ENCODE measurements at places on chromosomes 4 and X. TPM values are rescaled to one million over a fixed set of nuclear protein-coding genes. Genes with fewer than 3 reads are reported as not detected.

RPS6KA6 gene
- total RNA-seq: 0.05 TPM

CRMP1 gene
- 0.30 TPM for total RNA-seq

AFM gene
- not detected for total RNA-seq

TRO gene
- 1.5 TPM for total RNA-seq

ADGRG4 gene
- not detected for total RNA-seq

GRCh38 chrX:72727846-72728245, 13.7 kb upstream of the PHKA1 start:
- no peak overlapping the region for H3K4me3 ChIP-seq
- DNase-seq: no peak
- H3K36me3 ChIP-seq: no peaks in the 10 kb centered on the region

DNA sequence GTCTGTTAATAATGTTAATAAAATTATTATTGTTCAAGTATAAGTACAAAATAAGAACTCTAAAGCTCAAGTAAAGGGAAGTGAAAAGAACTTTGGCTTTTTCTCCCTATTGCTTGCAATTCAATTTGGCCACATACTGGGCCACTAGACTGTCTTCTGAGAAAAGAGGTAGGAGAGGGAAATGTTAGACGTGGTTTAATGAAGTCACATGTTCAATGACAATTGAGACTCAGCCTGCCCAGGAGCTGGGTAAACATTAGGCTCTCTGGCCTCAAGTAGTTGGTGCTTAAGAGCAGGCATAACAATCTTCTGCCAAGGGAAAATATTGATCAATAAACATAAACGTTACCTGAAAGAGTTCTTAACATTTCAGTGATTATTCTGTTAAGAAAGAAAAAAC, 15.1 kb upstream of the PRSS12 start:
- no peaks in the 10 kb centered on the region for H3K36me3 ChIP-seq
- no peak for DNase-seq
- H3K27me3 ChIP-seq: peaks cover 5% of the 10 kb centered on the region
- no peak overlapping the region for H3K27ac ChIP-seq
- H3K4me3 ChIP-seq: no peak overlapping the region

DNA sequence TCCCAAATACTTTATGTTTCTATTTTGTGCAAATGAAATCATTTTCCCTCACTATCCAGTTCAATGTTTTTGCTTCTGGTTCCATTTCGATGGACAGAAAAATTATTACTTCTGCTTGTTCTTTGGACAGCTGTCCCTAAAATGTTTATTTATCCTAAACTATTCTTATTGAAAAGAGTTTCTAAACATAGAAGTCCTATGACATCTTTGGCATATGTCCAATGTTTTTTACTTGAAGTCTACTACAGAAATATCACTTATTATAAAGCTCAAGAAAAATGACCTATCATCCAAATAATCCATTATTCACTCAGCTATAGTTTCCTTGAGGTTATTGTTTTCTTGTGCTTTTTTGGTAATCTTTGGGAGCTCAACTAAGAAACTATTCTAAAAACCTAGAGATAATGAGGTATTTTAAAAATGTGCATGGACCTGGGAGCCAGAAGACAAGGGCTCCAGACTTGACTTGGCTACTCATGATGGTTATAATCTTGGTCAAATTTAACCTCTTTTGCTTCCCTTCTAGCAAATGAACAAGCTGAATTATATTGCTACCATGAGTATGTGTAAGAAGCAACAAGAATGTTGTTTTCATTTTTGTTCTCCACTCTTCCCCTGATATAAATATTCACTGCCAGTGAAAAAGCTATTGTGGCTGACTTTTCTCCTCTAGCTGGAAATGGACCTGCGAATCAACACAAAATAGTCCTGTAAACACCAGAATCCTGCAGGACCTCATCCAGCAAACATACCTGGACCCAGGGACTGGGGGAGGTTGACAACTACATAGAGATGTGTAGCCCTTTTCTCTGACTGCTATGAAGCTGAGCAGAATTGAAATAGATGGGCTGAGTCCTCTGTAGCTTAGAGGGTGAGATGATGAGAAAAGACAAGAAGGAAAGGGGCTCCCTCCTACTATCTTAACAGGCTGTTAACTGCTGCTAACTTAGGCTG, 137.4 kb downstream of the FRYL start:
- DNase-seq: no peak
- H3K27ac ChIP-seq: no peak overlapping the region
- no peaks in the 10 kb centered on the region for H3K27me3 ChIP-seq
- no peak overlapping the region for H3K4me3 ChIP-seq
- no peaks in the 10 kb centered on the region for H3K4me1 ChIP-seq
- H3K36me3 ChIP-seq: peaks cover 15% of the 10 kb centered on the region

DNA sequence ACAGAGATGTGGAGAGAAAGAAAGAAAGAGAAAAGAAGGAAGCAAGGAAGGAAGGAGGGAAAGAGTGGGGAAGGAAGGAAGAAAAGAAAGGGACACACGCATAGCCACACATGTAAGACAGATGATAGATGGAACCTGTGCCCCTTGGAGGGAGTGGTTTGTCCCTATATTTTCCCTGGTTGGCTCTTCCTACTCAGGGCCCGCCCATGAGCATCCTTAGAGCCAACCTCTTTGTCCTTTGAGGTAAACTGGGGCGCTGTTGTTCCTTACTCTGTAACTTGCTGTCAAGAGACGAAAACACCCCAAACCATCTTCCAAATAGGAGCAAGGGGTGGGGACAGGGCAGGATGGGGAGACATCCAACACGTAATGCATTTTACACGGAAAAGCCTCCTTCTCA, 220.9 kb downstream of the MAML3 start:
- H3K4me1 ChIP-seq: no peaks in the 10 kb centered on the region
- no peak overlapping the region for H3K27ac ChIP-seq
- DNase-seq: no peak
- no peak overlapping the region for H3K4me3 ChIP-seq
- H3K36me3 ChIP-seq: no peaks in the 10 kb centered on the region

DNA sequence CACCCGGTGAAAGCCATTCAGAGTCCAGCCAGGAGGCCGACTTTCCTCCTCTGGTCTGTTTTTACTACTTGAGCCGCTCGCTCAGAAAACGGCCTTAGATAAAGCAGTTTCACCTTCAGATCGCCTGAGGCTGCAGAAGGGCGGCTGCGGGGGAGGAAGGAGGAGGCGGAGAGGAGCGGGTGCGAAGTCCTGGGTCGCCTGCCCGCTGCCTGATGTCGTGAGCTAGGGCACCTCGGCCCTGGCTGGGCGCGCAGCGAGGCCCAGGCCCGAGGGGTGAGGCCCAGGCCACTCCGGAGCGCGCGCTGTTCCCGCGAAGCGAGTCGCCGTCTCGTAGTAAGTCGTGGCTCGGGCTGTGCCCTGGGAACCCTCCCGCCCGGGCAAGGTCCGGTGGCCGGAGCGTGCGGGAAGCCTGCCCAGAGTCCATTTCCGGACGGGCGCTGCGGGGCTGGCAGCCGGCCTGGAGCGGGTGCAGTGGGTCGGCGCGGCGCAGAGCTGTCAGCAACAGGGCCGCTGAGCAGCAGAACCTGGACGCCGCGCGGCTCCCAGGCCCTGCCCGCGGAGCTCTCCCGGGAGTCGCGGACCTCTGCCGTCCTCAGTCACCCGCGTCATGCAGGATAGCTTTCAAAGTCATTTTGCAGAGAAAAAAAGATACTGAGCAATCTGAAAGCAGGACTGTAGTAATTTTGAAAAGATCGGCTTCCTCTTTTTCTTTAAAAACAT, 18.6 kb downstream of the TRIM2 start:
- H3K27me3 ChIP-seq: peaks cover 44% of the 10 kb centered on the region
- peaks cover 24% of the 10 kb centered on the region for H3K4me1 ChIP-seq
- peak; percentile 23 for DNase-seq
- H3K27ac ChIP-seq: no peak overlapping the region
- H3K4me3 ChIP-seq: peak overlapping the region; percentile 65

DNA sequence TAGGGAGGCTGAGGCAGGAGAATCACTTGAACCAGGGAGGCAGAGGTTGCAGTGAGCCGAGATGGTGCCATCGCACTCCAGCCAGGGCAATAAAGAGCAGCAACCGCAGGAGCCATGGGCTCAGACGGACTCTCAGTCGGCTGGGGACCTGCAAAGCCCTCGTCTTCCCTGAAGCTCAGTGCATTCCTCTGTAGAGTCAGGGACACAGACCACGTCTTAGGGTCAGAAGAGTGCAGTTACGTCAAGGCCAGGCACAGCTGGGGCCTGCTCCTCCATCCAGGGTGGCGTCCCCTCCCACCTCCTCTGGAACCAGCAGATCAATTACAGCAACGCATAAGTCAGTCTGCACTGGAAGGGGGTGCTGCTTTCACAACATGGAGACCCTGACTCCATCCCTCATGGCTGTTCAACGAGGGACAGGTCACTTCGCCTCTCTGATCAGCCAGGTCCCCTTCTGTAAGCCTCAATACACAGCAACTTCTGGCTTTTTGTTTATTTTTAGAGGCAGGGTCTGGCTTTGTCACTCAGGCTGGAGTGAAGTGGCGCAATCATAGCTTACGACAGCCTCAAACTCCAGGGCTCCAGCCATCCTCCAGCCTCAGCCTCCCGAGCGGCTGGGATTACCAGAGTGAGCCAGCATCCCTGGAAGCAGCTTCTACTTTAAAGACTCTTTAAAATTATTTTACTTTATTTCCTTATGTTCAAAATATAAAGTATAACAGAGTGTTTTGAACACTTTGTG, 76.4 kb downstream of the ZFYVE28 start:
- no peak overlapping the region for H3K4me3 ChIP-seq
- no peak for DNase-seq
- no peaks in the 10 kb centered on the region for H3K4me1 ChIP-seq
- H3K27ac ChIP-seq: no peak overlapping the region

GRCh38 chr4:99809326-99809725, 7.3 kb upstream of the DAPP1 start:
- H3K4me3 ChIP-seq: no peak overlapping the region
- DNase-seq: no peak
- H3K36me3 ChIP-seq: no peaks in the 10 kb centered on the region
- H3K27me3 ChIP-seq: no peaks in the 10 kb centered on the region
- no peak overlapping the region for H3K27ac ChIP-seq
- H3K4me1 ChIP-seq: peaks cover 29% of the 10 kb centered on the region

DNA sequence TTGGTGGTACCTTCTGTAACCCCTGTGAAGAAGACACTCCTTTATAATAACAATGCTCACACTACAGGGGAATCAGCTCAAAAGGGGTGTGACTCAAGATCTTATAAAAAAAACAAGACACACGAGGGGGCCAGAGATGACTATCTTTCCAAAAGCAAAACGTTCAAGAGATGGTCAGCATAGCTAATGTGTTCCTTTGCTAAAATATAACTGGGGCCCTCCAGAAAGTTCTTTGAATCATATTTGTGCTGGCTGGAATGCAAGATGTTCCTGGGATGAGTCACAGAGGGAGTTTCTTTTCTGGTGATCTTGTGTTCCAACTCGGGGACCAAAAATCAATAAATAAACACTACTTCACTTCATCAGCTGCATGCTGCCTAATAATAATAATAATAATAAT, 46.5 kb downstream of the RAI2 start:
- H3K27ac ChIP-seq: no peak overlapping the region
- no peaks in the 10 kb centered on the region for H3K36me3 ChIP-seq
- H3K27me3 ChIP-seq: no peaks in the 10 kb centered on the region
- H3K4me3 ChIP-seq: no peak overlapping the region
- DNase-seq: no peak

DNA sequence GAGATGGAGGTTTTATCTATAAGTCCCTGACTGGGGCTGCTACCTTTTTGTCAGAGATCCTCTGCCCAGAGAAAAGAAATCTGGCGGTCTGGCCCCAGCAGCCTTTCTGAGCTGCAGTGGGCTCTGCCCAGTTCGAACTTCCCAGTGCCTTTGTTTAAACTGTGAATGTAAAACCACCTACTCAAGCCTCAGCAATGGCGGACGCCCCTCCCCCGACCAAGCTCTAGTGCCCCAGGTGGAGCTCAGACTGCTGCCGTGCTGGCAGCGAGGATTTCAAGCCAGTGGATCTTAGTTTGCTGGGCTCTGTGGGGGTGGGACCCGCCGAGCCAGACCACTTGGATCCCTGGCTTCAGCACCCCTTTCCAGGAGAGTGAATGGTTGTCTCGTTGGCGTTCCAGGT, 121.8 kb downstream of the TSPAN5 start:
- H3K4me3 ChIP-seq: no peak overlapping the region
- H3K27ac ChIP-seq: no peak overlapping the region
- H3K36me3 ChIP-seq: peaks cover 11% of the 10 kb centered on the region
- no peaks in the 10 kb centered on the region for H3K27me3 ChIP-seq

DNA sequence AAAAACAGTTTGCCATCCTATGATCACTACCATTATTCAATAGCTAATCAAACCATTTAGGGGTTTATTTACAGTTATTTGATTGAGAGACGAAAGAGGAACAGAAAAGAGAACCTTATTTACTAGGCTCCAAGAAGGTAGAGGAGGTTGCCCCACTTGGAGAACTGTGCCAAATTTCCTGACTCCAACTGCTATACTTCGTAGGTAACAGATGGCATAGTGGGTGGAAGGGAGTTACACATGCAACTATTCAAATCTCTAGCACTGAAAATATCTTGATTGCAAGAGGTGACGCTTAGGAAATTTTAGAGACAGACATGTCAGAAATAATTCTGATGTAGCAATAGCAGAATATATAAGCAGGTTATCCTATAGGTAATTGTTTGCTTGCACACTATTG, 38.0 kb upstream of the TMPRSS11F start:
- H3K4me3 ChIP-seq: no peak overlapping the region
- DNase-seq: no peak
- H3K27me3 ChIP-seq: no peaks in the 10 kb centered on the region
- no peaks in the 10 kb centered on the region for H3K4me1 ChIP-seq
- H3K36me3 ChIP-seq: no peaks in the 10 kb centered on the region
- H3K27ac ChIP-seq: no peak overlapping the region

DNA sequence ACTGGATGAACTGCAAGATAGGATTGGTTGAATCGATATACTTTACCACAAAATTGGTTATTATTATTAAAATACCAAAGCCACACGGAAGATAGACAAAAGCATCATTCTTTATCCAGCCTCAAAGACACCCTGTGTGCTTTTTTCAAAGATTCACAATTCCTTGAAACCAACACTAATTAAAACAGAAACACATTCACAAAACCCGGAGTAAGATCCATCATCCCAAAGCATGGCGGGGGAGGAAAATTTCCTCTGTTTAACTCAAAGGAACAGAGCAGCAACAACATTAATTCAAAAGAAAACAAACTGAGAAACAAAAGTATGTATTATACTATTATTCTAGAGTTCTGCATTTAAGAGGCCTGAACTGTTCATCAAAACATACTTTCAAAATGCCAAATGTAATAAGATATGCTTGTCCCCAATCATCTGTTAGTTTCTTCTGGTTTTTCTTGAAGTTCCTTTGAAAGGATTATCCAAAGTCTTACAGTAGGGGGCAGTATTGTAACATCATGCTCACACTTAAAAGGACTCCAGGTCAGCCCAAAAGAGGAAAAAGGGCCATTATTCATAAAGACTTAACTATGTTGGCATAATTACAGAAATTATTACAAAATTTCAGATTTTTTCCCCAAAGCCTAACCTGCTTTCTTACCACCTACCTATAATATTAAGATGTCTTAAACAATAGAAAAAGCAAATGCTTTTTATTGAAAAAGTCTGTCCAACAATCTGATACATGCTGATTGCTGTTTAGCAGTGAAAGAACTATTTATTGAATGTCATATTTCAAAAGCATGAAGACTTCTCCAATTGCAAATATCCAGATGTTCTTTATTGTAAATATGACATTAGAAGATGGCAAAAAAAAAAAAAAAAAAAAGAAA, 168.7 kb downstream of the SCFD2 start:
- DNase-seq: no peak
- H3K36me3 ChIP-seq: no peaks in the 10 kb centered on the region
- no peak overlapping the region for H3K27ac ChIP-seq
- no peaks in the 10 kb centered on the region for H3K27me3 ChIP-seq

GRCh38 chrX:32153585-32153984, 1057.8 kb downstream of the DMD start:
- no peaks in the 10 kb centered on the region for H3K4me1 ChIP-seq
- H3K27ac ChIP-seq: no peak overlapping the region
- no peaks in the 10 kb centered on the region for H3K27me3 ChIP-seq
- DNase-seq: no peak
- H3K4me3 ChIP-seq: no peak overlapping the region

Measured in activated CD4-positive, alpha-beta memory T cell treated with anti-CD3 and anti-CD28 coated beads, Interleukin-2, amount 10 ng/mL, durations not matched to agents 7 days and 5 days (primary cell).